Fibroblast of lung (primary cell): ENCODE measurements at places on chromosomes 2 and 18. TPM values are rescaled to one million over a fixed set of nuclear protein-coding genes. Genes with fewer than 3 reads are reported as not detected.

DNA sequence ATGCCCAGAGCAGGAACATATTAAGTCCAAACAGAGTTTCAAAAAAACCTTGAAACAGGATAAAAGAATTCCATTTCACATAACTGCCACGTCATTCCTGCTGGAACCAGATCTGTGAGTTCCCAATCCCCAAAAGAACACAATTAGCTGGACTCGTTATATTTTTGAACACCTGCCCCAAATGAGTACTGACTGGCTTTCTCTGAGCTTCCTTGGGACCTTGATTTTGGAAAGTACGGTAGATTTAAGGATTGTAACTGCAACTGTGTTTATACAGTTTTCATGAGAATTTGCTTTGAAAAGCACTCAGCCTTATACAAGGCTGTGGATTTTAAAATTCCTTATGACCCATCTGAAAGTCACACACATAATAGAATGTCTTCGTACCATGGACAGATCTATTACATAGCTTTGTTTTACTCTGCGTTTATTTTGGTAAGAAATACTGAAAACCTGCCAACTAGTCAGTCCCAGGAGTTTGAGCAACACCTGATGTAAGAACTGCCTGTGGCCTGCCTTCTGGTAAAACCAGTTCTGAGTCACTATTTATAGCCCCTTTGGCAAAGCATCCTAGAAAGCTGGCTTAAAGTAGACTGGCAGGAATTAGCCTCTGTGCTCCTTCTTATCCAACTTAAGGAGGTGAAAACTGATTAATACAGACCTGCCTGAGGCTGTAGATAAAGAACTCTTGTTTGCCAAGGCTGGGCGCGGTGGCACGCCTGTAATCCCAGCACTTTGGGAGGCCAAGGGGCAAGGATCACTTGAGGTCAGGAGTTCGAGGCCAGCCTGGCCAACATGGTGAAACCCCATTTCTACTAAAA lies 48.1 kb downstream of the MERTK start:
- H3K4me1 ChIP-seq: peaks cover 5% of the 10 kb centered on the region
- H3K4me3 ChIP-seq: no peak overlapping the region
- peak; percentile 93 for DNase-seq
- H3K27me3 ChIP-seq: peaks cover 24% of the 10 kb centered on the region

DNA sequence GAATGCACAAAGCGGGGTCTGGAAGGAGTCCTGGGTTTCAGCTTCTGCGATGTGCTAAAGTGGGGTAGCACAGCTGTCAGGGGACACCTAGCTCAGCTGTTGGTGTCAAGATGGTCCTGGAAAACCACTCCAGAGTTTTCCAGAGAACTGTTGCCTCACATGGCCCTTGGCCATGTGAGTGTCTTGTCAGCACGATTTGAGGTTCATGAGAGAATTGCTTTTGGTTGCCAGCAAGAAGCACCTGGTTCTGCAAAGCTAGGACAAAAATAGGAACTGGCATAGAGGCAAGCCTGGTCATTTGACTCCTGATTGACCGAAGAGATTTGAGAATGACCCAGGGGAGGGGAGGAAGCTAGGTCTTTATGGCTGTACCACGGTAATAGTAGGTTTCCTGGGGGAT lies 50.4 kb upstream of the CTLA4 start:
- no peaks in the 10 kb centered on the region for H3K36me3 ChIP-seq
- no peak for DNase-seq
- H3K27ac ChIP-seq: no peak overlapping the region
- no peaks in the 10 kb centered on the region for H3K4me1 ChIP-seq

GRCh38 chr18:73954268-73954667 lies 193.4 kb downstream of the FBXO15 start:
- no peaks in the 10 kb centered on the region for H3K27me3 ChIP-seq
- H3K36me3 ChIP-seq: no peaks in the 10 kb centered on the region
- H3K27ac ChIP-seq: no peak overlapping the region
- H3K4me1 ChIP-seq: no peaks in the 10 kb centered on the region
- no peak overlapping the region for H3K4me3 ChIP-seq
- DNase-seq: no peak

DNA sequence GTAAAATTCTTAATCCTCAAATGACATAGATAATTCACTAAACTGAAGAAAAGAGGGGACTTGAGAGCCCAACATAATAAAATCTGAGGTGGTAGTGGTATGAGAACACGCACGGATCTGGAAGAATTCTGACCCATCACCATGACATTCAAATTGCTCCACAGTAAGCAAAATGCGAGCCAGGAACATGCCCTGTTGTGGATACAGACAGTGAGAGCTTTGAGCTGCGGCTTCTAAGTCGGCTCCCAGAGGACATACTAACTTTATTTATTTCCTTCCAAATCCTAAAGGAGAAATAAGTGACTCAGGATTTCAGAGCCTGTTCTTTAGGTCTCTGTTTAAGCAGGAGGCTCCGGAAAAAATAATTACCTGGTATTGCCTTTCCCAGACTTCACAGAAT lies 143.4 kb upstream of the SMAD7 start:
- DNase-seq: peak; percentile 67
- no peaks in the 10 kb centered on the region for H3K27me3 ChIP-seq
- no peak overlapping the region for H3K4me3 ChIP-seq
- H3K27ac ChIP-seq: no peak overlapping the region
- H3K4me1 ChIP-seq: peaks cover 2% of the 10 kb centered on the region
- no peaks in the 10 kb centered on the region for H3K36me3 ChIP-seq

DNA sequence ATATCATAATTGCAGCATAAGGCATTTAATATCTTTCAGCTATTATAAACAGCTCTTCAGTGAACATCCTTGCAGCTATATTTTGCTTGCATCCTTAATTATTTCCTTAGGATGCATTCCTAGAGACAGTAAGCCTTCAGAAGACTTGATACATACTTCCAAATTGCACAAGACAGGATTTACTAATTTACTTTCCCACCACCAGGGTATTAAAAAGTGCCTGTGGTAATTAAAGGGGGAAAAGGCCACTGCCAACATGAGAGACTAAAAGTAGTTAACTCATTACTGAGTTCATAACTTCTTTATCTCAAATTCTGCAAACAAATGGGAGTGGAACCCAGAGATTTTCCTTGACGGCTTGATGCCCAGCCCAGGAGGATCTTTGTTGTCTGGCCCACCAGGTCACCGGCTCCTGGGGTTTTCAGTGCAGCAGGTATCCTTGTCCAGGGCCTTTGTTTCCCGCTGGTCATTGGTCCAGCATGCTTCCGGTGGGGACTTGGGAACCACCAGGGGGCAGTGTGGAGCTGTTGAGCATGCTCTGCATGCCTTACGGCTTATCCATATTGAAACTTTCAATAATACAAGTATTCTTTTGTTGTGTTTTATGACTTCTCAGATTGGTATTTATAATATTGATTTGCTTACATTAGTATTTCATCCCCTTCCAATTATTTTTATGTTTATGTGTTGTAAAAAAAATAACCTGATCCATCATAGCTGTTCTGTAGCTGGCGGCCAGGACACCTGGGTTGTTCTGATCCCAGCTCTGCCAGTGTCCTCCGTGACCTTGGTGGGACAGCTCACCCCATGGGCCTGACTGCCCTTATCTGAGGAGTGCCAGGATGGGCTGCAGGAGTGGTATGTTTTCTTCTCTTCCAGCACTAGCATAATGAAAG lies 61.4 kb downstream of the TGOLN2 start:
- H3K27me3 ChIP-seq: no peaks in the 10 kb centered on the region
- no peak overlapping the region for H3K27ac ChIP-seq
- no peaks in the 10 kb centered on the region for H3K36me3 ChIP-seq
- DNase-seq: peak; percentile 67
- H3K4me3 ChIP-seq: no peak overlapping the region

DNA sequence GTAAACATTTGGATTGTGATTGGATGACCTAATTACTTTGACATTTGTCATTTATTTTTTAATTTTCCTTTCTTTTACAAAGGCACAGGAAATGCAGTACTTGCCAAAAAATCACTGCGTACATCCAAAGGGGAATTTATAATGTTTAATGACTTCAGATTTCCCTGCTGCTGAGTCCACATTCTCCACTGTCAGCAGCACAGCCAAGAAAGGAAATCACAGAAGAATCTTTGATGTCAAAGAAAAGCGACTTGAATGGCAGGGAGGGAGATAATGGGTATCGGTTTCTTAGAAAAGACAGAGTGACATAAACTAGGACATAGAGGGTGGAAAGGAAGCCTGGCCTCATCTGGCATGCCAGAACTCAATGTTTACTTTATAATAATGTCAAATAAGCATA lies 41.4 kb upstream of the COPS8 start:
- H3K27ac ChIP-seq: no peak overlapping the region
- no peak overlapping the region for H3K4me3 ChIP-seq
- H3K36me3 ChIP-seq: no peaks in the 10 kb centered on the region
- no peaks in the 10 kb centered on the region for H3K27me3 ChIP-seq
- no peak for DNase-seq

Gene UBE2E3
- total RNA-seq: 43.1 and 57.5 TPM in 2 replicates

Gene WDR54
- 23.9 and 27.1 TPM in 2 replicates for total RNA-seq
